ENCODE measurements at places on chromosomes 1 and 21. TPM values are rescaled to one million over a fixed set of nuclear protein-coding genes. Genes with fewer than 3 reads are reported as not detected.

- H3K36me3 ChIP-seq, result no peaks in the 10 kb centered on the region
- H3K27ac ChIP-seq, result no peak overlapping the region
- H3K4me1 ChIP-seq, result no peaks in the 10 kb centered on the region
- H3K27me3 ChIP-seq, result no peaks in the 10 kb centered on the region
- DNase-seq, result no peak
Measured at GRCh38 chr1:118223426-118223825, 38.4 kb upstream of the SPAG17 start.

DNA sequence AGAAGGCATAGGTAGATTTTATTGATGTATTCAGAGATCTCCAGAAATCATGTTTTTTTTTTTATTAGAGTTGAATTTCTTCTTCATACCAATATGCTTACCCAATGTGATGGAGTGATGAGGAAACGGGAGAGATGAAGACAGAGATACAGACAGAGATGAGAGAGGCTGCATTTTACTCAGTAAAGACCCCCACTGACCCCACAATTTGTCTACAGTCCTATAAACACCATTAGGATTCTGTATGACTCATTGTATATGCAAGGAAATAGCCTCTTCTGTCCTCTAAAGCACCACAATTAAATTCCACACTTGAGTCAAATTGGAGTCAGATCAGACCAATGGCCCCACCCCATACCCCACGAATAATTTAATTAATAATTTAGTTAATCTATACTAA lies 44.0 kb downstream of the RUNX1 start:
- H3K27me3 ChIP-seq, result no peaks in the 10 kb centered on the region
- H3K36me3 ChIP-seq, result no peaks in the 10 kb centered on the region
- no peak overlapping the region for H3K27ac ChIP-seq
- no peak overlapping the region for H3K4me3 ChIP-seq
- DNase-seq, result no peak
- H3K4me1 ChIP-seq, result no peaks in the 10 kb centered on the region

DNA sequence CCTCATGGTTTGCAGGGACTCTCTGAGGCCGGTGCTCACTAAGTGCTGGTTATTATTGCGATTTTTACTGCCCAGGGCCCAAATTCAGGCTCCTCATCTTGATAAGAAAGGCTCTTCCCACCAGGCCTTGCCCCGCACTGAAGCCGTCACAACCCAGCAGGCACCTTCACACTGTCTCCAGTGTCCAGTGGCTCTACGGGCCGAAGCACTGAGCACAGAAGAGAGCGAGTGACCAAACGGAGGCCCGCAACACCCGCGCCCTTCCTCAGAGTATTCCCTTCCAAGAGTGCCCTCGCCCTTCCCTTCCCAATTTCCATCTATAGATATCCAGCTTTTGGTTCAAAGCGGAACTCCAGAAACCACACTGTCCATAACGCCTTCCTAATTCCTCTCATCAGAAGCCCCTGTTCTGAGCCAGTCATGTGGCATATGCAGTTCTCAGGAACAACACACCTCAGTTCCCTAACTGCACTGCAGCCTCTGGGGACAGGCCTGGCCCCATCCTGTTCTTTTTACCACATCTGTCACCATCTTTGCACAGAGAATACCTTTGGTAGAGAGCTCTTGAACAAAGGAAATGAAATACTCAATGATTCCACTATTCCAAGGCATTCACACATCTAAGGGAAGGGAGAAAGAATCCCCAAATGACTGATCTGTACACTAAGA lies 15.1 kb downstream of the FALEC start:
- no peaks in the 10 kb centered on the region for H3K27me3 ChIP-seq
- no peak overlapping the region for H3K27ac ChIP-seq
- peaks cover 21% of the 10 kb centered on the region for H3K4me1 ChIP-seq
- no peak overlapping the region for H3K4me3 ChIP-seq

GRCh38 chr21:14115646-14116045 lies 95.1 kb downstream of the LIPI start:
- H3K36me3 ChIP-seq, result no peaks in the 10 kb centered on the region
- H3K4me3 ChIP-seq, result no peak overlapping the region
- H3K4me1 ChIP-seq, result no peaks in the 10 kb centered on the region
- H3K27ac ChIP-seq, result no peak overlapping the region
- no peak for DNase-seq

- peak overlapping the region; percentile 24 for H3K27ac ChIP-seq
- no peak for DNase-seq
- no peak overlapping the region for H3K4me3 ChIP-seq
- H3K4me1 ChIP-seq, result peaks cover 16% of the 10 kb centered on the region
- H3K36me3 ChIP-seq, result no peaks in the 10 kb centered on the region
- no peaks in the 10 kb centered on the region for H3K27me3 ChIP-seq
Measured at GRCh38 chr1:163130225-163130856, 61.2 kb downstream of the RGS4 start.

DNA sequence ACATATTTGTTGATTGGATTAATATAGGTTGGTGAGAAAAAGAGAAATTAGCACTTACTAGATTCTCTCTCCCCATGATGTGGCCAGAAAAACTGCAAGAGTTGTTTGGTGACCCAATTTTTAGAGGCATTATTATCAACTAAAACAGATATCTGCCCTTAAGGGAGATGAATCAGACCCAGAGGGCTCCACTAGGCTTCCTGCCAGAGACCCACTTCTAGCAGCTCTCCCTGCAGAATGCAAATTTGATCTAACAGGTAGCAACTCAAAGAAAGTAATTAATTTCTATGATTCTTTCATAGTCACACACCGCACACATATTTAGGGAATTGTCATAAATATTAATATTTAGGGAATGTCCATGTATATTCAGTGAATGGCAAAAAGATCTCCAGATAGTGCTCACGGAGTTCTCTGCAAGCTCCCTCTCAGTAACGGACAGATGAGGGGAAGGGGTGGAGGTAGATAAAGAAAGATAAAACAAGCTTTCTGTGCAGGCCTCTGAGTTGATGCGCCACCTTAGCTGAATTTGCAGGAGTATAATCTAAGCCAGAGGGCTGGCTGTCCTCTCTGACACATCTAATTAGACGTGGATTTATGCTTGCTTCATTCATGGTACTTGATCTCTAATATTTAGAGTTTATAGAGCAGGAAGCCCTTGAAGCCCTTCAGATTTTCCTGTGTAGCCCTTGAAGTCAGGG lies 84.1 kb upstream of the CCDC190 start:
- no peak overlapping the region for H3K4me3 ChIP-seq
- DNase-seq, result no peak
- H3K27ac ChIP-seq, result no peak overlapping the region
- H3K4me1 ChIP-seq, result no peaks in the 10 kb centered on the region
- no peaks in the 10 kb centered on the region for H3K27me3 ChIP-seq

- H3K36me3 ChIP-seq, result no peaks in the 10 kb centered on the region
- H3K27me3 ChIP-seq, result peaks cover 51% of the 10 kb centered on the region
- H3K27ac ChIP-seq, result no peak overlapping the region
- H3K4me3 ChIP-seq, result no peak overlapping the region
- H3K4me1 ChIP-seq, result peaks cover 39% of the 10 kb centered on the region
Measured at GRCh38 chr1:3651026-3651929, 1.0 kb upstream of the TP73 start.

WASF2 gene
- total RNA-seq, result 56.9 TPM

RASSF5 gene
- total RNA-seq, result 4.3 TPM
